Occipital lobe (tissue), 3 donors: ENCODE measurements at places on chromosomes 12 and 14.

DNA sequence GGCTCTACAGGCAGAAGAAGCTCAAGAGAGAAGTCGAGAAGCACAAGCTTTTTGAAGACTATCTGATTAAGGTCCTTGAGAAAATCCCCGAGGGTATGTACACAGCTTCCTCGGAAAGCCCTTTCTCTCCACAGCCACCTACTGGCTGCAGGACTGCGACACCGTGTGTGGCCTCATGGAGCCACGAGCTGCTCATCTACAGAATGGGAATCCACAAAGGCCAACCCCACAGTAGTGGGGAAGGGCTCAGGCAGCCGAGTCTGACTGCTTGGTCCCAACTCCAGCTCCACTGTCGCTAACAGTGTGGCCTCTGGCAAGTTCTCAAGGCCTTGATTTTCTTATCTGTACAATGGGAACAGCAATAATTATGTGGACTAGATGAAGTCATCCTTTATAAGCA, 2.5 kb downstream of the CCDC197 start:
- no peak for DNase-seq

DNA sequence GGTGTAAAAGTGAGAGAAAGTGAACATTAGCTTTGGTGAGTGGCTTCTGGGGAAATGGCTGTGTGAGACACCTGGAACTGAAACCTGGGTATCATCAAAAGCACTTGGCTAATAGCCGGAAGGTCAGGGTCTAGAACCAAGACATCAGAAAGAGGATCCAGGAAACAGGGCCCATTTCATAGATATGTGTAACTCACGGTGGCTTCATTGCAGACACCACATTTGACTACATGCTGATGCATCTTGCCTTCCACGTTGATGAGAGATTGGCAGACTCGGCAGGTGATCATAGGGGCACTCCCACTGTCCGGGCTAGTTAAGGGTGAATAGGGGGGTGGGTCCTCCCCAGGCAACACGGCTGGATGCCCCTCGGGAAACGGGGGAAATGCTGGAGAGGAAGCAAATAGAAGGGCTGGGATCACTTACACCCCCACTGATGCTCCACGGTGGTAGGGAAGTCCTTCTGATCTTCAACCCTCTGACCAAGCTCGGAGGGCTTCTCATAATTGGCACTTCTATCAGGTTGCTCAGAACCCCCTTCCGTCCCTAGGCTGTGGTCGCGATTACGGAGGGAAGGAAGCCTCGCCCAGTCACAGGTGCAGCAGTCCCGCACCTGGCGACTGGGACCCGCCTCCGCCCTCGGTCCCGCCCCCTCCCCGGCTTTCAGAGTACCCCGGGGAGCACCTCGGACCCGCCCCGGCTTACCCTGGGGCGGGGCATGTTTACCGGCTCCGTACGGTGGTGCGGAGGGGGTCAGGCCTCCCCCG, 593 bp downstream of the PIP4P1 start:
- DNase-seq: no peak

DNA sequence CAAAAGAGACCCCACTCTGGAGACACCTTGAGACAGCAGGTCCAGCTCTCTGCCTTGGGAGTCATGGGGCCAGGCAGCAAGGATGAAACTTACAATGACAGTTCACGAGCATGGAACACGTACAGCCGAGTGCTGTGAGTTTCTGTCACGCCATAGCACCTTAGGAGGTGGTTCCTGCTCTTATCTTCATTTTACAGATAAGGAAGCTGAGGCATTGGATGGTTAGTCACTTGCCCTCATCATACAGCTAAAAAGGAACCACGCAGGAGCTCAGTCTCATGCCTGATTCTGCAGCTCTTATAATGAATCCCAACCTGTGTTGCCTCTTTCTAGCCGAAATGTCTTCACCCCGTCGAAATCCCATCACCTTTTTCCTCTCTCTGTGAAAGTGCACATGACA, 39.9 kb downstream of the C14orf132 start:
- no peak for DNase-seq

- no peak for DNase-seq
Observed at GRCh38 chr14:92950773-92951172, 27.8 kb downstream of the CHGA start.

DNA sequence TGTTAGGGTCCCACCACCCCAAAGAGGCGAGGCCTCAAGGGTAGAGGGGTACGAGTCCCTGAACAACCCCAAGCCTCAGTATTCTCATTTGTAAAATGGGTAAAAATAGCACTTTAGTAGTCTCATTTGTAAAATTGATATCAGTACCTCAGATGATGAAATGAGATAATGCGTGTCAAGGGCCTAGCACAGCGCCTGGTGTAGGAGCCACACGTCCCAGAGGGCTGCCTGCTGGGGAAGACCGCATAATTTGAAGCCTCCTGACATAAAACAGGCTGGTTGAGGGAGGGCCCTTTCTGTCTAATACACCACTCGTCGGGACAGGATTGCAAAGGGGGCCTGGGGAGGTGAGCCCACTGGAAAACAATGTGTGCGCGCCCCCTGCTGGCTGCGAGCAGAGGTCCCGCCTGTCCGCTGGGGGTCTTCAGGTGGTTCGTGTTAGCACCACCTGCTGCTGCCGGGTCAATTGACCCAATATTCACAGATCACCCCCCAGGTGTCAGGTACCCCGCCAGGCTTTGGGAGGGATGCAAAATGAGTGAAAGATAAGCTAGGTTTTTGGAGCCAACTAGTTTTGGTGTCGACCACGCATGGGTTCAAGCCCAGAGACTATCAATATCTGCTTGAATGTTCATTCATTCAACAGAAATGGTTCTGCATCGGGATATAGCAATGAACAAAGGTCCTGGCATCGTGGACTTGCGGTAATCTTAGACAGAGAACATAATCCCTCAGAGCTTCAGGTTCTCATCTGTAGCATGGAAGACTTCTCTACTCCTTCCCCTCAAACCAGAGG, 24.7 kb upstream of the IRF2BPL start:
- no peak for DNase-seq

DNA sequence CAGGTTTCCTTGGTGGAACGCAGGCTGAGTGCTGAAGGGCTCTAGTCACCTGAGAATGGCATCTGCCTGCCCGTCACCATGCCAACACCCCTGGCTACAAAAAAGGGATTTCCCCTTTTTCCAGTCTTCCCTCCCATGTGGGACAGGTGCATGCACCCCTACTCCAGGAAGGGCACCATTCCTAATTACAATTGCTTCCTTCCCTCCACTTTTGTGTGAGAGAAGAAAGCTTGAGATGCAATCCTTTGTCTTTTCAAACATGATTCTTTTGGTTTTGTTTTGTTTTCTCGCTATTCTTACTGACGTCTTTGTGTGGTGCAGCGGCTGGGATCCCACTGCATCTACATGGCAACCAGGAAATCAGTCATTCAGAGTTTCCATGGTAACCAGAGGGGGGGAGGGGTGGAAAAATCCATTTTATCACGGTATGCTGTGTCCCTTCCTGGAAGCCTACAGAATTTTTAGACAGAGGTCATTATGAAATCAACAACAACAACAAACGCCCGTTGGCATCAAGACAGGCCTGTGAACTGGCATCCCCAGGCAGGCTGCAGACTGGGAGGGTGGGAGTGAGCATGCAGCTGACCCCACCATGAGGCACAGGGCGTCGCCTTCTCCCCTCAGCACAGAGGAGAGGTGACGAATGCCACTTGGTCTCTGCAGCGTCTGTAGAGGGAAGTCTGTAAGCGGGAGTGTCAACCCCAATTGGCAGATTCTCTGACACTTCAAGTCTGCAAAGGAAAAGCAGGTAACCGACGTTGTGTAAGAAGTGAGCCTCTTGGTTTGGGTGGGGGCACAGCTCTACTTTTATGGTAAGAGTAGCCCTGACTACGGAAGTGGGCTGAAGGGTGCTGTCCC, 13.6 kb upstream of the GNG2 start:
- DNase-seq: peak; percentile 18

DNA sequence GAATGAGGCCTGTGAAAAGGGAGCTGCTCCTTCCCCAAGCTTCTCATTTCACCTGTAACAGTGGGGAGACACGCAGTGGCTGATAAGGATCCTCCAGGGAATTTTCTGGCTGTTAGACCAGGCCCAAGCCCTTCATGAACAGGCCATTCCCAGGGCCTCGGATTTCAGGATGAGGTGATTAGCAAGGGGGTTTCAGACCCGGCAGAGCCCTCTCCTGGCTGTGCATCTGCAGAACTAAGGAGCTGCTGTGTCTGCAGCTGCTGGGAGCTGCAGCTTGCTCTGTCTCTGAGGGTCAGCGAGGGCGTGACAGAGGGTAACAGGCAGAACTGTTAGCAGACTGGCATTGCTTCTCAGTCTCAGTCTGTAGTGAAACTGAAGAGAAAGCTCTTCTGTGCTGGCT, 110.4 kb downstream of the KCNA5 start:
- no peak for DNase-seq

DNA sequence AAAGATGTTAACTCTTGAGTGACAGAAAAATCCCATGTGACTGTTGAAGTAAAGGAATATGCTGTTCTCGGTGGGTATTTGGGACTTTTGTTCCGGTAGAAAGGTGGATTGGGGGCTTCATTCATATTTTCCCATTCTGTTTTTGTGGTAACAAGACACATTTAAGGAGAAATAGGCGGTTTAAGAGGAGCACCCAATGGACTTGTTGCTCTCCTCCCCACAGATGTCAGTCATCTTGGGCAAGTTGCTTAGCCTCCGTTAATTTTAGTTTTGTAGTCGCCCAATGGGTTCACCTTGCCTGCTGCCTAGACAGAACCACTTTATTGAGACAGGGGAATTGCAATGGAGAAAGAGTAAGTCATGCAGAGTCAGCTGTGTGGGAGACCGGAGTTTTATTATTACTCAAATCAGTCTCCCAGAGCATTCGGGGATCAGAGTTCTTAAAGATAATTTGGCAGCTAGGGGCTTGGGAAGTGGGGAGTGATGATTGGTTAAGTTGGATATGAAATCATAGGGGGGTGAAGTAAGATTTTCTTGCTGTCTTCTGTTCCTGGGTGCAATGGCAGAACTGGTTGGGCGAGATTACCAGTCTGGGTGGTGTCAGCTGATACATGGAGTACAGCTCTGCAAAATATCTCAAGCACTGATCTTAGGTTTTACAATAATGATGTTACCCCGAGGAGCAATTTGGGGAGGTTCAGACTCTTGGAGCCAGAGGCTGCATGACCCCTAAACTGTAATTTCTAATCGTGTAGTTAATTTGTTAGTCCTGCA, 50.3 kb downstream of the SLC38A1 start:
- DNase-seq: no peak

DNA sequence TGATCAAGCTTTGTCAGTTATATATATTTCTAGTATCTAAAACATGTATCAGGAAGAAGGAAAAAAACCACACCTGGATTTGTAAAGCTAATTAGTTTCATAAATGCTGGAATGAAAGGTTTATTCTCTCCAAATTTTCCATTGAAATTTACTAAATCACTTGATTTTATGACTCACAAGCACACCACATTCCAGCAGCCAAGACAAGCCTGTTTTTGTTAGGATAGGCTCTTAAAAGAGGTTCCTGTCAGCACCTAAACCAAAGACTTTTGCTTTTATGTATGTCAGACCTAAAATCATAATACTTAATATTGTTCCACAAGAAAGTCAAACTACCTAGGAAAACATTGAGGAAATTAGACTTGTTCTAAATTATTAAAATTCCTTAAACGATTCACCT, 85.3 kb upstream of the PAWR start:
- DNase-seq: no peak

DNA sequence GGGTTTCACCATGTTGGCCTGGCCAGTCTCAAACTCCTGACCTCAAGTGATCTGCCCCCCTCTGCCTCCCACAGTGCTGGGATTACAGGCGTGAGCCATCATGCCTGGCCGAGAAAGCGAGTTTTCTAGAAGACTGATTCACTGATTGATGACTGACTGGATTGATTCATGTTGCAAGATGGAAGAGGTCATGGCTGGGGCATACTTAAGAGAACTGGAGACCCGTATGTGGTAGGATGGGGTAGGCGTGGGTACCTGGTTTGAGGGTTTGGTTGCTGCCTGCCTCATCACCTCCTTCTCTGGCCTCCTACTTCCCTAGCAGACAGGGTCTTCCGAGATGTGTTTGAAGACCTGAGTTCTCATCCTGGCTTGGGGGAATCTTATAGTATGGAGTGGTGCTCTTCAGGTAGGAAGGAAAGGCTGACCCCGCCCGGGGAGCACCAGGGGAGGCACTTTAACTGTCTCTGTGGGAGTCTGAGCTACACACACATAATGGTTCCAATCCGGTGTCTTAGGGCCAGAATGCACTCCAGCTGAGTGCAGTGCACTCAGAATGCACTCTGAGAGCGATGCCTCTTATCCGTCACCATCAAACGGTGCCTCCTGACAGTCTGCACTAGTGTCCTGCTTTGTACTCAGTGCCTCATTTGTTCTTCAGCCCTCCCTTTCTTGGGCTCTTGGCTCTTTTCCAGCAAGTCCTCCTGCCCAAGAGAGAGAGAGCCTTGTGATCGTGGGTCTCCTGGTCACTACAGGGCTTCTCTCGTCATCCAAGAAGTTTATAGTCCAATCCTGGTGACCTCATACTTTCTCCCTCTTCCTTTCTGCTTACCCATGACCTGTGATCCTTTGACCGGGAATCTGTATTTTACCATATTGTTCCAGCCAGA, 19.7 kb downstream of the PLEKHG3 start:
- no peak for DNase-seq

DNA sequence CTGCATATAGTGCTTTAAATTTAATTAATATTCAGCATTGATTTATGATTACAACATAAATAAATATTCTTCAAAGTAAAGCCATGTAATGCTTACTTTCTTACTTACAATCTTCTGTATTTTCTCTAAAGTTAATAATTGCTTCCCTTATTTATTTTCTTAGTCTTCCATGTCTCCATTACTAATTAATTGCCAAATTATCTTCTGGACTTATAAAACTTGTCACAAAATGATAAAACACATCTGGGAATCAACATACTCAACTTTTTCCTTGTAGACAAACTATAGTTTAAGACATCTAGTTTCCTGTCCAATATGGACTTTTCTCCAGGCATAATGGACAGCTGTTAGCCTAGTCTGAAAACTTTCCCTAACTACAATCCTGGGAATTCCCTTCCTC, 466.6 kb downstream of the FLRT2 start:
- no peak for DNase-seq

GRCh38 chr12:57611108-57611826, at the start of gene ARHGEF25:
TSS of gene ARHGEF25 (plus strand) at chr12:57611435. CDS start at chr12:57611895, 460 bp downstream.
- DNase-seq: peak; percentile 54

GRCh38 chr12:79217306-79217705, 352.7 kb downstream of the SYT1 start:
- DNase-seq: no peak

DNA sequence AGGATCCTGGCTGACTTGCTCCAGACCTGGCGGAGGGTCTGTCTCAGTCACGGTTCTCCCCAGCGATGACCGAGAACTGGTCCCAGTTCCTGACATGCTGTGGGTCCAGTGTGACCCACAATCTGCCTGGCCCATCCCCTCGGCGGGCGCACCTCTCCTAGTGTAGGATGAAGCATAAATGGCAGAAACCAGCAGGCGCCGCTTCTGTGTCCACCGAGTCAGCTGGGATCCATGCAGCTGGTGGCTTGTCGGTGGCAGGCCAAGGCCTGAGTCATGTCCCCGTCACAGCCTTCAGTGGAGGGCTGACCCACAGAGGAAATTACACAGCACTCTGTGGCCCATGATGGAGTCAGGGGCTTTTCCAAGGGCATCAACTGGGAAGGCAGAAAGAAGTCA, 38.5 kb downstream of the NFKBIA start:
- no peak for DNase-seq
